ENCODE measurements at places on chromosomes 11 and 22.
A peak's percentile ranks its signal among the peaks of the same experiment; 100 is the strongest.

GRCh38 chr11:64501500-64502427, 89.3 kb upstream of the SLC22A12 start:
- DNase-seq, result no peak

DNA sequence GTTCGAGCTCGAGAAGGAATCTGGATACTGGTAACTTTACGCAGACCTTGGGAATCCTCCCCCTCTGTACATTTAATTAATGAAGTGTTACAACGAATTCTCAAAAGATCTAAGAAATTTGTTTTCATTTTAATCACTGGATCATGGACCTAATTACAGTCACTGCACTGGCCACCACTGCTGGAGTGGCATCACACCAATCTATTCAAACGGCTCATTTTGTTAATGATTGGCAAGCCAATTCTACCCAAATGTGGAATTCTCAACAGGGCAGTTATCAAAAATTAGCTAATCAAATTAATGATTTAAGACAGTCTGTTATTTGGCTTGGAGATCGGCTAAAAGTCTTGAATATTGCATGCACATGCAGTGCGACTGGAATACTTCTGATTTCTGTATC, 30.1 kb upstream of the ALDH3B2 start:
- DNase-seq, result no peak

- no peak for DNase-seq
Observed at GRCh38 chr11:87425943-87426342, 388.2 kb downstream of the TMEM135 start.

GRCh38 chr11:42271306-42271705, 811.9 kb upstream of the LRRC4C start:
- no peak for DNase-seq

- no peak for DNase-seq
Observed at GRCh38 chr11:47593934-47594855, at the start of gene C1QTNF4. Gene C1QTNF4 (minus strand): TSS chr11:47594411. CDS start chr11:47590810, 3,601 bp downstream.

- DNase-seq, result no peak
Observed at GRCh38 chr11:113618360-113618759, 87.7 kb downstream of the TMPRSS5 start.

- DNase-seq, result no peak
Observed at GRCh38 chr11:93626038-93626437, 35.4 kb upstream of the CEP295 start.

DNA sequence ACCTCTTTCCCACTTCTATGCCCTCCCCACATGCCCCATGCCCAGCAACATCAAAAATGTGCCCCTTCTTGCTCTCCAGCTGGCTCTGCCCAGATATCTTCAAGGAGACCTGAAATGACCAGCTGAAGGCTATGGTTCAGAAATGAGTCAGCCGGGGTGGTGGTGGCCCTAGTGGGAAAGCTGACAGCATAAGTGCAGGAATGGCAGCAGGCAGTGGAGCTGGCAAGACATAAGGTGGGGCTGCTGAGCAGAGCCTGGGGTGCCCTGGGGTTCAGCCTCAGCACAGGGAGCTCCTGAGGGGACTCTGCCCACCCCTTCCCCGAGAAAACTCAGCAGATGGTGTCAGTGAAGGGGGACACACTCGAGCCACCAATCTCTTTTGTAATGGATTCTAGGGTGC, 593.4 kb downstream of the BUD13 start:
- DNase-seq, result no peak

- DNase-seq, result no peak
Observed at GRCh38 chr11:94884376-94884775, 89.0 kb downstream of the CWC15 start.

DNA sequence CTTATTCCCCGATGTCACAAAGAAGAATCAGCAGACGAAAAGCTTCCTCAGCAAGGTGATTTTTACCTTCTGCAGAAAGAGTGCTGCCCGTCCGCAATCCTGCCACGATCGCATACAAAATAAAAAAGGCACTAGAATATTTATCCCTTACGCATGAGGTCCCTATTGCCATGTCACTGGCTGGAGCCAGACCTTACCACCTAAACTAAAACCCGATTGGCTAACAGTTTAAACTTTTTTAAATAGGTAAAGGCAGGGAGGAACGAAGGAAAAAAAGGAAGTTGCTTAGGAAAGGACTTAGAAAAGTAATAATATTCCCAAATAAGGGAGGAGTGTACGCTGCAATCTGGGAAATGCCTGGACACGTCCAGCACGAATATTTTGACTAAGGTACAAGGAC, 21.2 kb upstream of the ALDH3B2 start:
- no peak for DNase-seq

DNA sequence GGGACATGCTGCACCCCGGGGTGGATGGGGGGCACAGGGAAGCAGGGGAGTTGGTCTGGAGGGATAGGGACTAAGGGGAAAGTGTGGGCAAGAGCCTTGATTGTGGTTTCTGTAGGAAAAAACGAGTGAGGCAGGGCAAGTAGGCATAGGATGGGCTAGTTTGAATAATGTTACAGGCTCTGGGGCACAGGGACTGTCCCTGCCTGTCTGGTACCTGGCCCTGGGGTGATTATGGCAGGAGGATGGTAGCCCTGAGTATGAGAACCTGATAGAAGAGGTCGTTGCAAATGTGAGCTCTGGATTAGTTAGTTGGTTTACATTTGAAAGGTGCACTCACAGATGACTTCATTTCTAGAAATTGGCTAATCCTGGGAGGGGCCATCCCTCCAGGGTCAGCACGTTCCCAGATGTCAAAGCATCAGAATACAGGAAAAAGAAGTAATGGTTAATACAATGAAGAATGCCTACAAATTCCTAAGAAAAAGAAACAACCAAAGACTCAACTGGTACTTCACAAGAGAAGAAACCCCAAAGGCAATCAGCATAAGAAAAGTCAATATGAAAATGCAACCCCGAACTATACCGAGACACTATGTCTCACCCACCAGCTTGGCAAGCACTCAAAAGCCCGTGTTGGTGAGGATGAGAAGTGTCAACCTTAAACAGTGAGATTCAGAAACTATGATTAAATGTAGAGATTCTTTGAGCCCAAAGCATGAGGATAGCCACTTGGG, 11.3 kb upstream of the SMIM38 start:
- no peak for DNase-seq

GRCh38 chr11:27039873-27040272, 742 bp upstream of the BBOX1 start:
- no peak for DNase-seq

DNA sequence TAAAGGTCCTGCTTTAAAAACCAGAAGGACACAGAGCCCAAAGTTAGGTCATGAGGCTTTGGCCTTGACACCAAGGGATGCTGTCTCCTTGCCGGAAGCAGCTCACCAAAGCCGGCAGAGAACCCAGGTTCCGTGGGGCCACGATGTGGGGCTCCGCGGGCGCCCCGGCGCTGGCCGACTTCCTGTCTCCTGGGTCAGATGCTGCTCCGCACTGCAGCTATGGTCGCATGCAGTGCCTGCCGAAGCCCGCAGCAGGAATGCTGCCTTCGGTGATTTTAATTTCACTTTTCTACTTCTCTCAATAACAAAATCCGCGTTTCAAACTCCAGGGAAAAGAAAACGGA, 454 bp upstream of the OTUB1 start:
- DNase-seq, result peak; percentile 79

DNA sequence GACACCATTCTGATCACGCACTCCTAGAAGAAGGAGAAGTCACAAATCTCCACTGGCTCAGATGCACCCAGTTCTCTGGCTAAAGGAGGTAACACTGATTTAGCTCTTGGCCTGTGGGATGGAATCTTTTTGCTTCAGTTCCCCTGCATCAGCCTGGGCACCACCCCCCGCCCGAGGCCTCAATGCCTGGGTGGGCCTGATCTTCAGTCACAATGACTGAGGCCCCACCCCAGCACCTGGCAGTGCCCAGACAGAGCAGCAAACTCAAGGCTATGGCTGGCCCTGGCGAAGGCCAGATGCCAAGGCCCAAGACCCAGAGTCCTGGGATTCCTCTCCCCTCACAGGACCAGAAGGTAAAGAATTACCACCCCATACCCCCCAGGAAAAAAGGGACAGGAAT, 5.0 kb downstream of the CYB561A3 start:
- DNase-seq, result no peak

GRCh38 chr11:13238879-13239514, 38.6 kb upstream of the BMAL1 start:
- DNase-seq, result peak; percentile 53

Measured in activated T-cell treated with anti-CD3 and anti-CD28 coated beads, Interleukin-2, amount 50 U/mL, for 24 hours (primary cell).